ENCODE measurements at places on chromosomes 12 and 14.

GRCh38 chr12:10196210-10196609 is 16.5 kb upstream of the GABARAPL1 start:
- DNase-seq, result peak; percentile 41

GRCh38 chr14:58628406-58628805 is 9.4 kb upstream of the DACT1 start:
- no peak for DNase-seq

- DNase-seq, result no peak
These were observed 2.0 kb upstream of the BMP4 start for GRCh38 chr14:53958628-53959027.

DNA sequence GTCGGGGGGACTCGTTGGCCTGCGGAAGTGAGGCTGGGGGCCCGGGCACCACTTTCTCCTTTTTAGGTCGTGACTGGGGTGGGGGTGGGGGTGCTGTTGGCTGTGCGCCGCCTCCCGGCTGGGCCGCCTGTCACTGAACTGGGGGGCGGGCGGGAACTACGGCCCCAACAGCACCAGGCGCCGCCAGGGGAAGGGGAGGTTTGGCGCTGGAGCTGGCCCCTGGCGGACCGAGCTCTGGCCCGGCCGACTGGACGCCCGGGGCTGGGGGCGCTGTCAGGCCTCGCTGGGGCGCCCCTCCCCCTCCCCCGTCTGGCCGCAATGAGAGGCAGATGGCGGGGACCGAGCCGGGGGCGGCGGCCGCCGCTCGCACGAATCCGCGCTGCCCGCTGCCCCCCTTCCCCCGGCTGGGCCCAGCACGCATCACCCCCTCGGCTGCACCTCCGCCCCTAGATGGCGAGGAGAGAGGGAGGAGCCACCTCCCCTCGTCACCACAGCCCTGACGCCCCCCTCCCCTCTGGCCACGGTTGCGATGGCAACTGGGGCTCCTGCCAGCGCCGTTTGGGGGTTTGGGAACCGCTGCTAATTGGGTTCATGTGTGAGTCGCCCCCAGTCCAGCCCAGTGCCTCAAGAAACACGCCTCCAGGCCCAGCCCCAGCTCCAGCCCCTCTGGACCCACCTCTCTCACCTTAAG is 723 bp downstream of the NFATC4 start:
- DNase-seq, result no peak

DNA sequence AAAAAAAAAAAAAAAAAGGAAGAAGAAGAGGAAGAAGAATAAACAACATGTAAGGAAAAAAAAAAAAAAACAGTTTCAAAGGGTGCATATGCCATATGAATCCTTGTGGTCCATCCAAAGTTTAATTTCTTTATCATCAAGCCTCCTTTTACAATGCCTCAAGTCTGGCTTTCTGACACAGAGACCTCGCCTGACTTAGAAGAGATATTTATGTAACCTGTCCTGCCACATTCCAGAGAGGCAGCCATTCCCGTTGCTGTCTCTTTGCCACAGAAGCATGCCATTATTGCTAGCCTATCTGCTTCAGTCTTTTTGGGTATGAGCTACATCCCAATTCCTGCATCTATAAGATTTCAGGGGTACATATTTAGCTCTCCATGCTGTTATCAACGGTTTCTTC is 596.7 kb upstream of the ATP2B1 start:
- no peak for DNase-seq

GRCh38 chr12:112169966-112170365 is 44.6 kb downstream of the TRAFD1 start:
- no peak for DNase-seq

- no peak for DNase-seq
These were observed 222.8 kb downstream of the EGLN3 start for GRCh38 chr14:33728010-33728498.

DNA sequence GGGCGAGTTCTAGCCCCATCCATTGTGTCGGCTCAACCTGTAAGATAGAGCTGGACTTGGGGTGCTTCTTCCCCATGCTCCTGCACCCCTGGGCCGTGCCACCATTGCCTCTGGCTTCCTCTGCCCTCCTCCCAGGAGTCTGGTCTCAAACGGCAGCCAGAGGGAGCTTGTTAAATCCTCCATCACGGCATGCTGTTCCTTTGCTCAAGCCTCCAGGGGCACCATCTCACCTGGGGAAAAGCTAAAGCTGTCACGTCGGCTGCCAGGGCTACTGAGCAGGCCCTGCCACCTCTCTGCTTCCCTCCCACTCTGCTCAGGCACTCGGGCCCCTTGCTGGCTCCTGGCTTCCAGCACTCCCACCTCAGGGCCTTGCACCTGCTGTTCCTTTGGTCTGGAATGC is 140.4 kb downstream of the RBM19 start:
- no peak for DNase-seq

DNA sequence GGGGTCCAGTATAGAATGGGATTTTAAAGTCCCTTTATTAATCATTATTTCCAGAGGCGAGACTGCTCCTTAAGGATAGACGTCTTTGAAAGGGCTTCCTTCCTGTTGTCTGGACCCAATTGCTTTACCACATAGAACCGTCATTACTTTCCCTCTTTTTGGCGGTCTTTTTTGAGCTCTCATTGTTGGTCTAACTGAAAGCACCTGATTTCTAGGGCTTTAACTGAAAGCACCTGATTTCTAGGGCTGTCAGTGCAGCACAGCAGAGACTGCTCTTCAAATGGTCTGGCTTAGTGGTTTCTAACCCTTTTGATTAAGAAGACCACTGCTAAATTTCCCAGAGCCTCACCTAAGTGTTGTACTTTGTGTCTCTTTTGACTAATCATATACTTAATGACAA is 95.8 kb downstream of the PRKCH start:
- DNase-seq, result no peak

DNA sequence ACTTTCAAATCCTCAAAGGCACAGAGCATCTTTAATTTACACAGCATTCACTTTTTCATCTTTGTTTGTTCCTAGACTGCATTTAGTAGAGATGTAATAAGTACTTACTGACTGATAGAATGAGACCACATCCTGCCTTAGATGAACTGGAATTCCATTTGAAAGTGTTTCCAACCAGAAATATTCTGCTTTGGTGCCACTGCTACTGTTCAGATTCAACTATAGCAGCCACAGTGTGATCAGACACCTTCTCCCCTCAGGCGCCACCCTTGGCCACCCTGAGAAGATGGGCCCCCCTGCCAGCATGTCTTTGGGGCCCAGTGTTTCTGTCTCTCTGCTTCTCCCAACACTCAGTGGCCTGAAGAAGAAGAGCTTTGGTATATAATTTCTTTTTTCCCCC is 449.1 kb downstream of the RAD51B start:
- no peak for DNase-seq

GRCh38 chr12:88113871-88114270 is 28.0 kb downstream of the CEP290 start:
- DNase-seq, result no peak

GRCh38 chr14:102827716-102828115 is 50.5 kb downstream of the TRAF3 start:
- DNase-seq, result no peak

- no peak for DNase-seq
These were observed 52.2 kb upstream of the SRP54 start for GRCh38 chr14:34930591-34931091.

- no peak for DNase-seq
These were observed 118.7 kb upstream of the MDM1 start for GRCh38 chr12:68450947-68451260.

DNA sequence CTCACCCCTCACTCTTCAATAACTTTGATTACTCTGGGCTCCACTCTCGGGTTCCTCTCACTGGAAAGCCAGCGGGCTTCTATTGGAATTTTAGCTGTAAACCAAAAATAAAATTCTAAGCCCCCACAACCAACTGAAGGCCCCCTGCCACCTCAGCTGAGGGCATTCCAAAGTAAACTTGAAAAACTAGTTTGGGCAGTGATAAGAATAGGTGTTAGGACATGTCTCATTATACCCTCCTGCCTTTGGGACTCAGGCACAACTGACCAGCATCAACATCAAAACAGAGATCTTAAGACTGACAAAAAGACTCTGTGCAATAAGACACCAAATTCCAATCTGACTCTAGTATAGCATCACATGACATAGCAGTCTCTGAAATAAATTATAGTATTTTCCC is 11.9 kb upstream of the TSPAN9 start:
- no peak for DNase-seq

GRCh38 chr12:112881602-112882001 is 25.2 kb upstream of the OAS1 start:
- no peak for DNase-seq

DNA sequence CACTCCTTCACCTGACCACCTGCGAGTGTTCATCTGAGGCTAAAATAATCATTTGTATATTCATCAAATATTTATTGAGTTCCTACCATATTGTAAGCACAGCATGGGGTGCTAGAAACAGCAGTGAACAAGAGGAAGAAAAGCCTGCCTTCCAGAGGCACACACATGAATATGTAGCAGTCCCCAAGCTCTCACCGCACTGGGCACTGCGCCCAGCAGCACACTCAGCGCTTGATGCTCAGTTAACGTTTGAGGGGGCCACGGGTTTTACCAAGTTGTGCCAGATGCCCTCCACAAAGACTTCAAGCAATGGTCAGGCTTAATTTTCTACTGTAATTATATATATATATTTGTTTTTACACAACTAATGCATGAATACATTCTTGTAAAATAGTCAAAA is 52.0 kb downstream of the HELB start:
- DNase-seq, result no peak

GRCh38 chr12:132955094-132956010 is 754 bp downstream of the ZNF605 start:
- DNase-seq, result peak; percentile 16

DNA sequence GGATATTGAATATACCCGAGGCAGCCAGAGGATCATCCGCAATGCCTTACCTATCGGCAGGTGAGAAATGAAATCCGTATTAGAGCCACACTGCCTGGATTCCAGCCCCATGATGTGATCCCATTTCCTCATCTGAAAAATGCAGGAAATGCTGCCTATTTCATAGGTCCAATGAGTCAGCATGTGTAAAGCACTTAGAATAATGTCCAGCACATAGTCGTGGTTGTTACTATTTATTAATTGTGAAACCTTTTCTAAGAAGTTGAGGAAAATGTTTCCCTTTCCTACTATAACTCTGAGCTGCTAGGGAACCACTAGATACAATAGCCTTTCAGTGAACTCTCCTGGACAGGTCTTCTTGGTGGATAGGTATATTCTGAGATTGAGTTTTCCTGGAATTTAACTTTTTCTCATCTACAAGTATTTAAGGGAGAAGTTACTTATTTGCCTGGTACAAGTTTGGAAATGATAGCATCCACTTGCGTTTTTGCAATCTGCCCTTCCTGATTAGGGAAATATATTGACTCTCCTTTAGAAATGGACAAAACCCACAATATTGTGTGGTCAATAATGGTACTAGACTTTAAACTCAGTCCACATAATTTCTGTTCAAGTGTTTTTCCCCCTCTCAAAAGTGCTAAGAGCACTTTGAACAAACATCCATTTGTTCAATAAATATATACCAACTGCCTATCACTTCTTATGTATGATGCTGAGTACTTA is 12.2 kb downstream of the POLR3B start:
- DNase-seq, result no peak

GRCh38 chr14:23559010-23559925 is 3.2 kb downstream of the THTPA start:
- DNase-seq, result peak; percentile 62

DNA sequence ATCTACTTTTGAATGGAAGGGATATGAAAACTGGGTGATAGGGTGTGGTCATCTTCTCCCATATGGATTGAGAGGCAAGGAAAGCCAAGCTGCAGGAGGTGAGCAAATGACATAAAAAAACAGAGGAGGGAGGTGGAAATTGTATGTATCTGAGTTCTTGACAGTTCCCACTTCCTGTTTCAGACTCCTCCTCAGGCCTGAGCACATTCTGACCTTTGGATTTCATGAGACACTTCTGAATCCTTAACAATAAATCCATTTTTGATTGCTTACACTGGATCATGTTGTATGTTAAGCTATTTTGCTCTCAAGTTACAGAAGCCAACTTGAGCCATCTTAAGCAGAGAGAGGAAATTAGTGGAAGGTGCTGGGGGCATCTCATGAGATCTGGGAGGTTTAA is 11.6 kb upstream of the SRSF5 start:
- DNase-seq, result no peak
